Stimulated activated CD8-positive, alpha-beta memory T cell treated with anti-CD3 and anti-CD28 coated beads, Interleukin-4, amount 100 ng/mL, for 4 hours (primary cell): ENCODE measurements at places on chromosomes 6 and 20.

- no peak for DNase-seq
These were observed 773 bp upstream of the ZBP1 start for GRCh38 chr20:57620999-57621398.

- DNase-seq: no peak
These were observed 55.4 kb downstream of the CHMP4B start for GRCh38 chr20:33866398-33867100.

DNA sequence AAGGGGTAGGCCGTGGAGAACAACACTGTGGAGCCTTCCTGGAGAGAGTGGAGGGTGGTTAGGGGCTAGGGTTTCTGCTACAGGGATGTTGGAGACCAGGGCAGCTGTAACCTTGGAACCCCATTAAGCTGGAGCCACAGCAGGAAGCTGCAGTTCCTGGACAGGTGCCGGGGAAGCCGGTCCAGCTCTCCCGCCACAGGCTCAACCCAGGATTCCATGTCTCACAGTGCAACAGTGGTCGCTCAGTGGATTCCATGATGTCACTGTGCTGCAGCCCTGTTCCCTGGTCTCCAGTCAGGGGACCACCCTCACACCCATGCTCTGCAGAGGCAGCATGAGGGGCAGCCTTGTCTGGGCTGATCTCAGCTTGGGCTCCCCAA, 264.6 kb upstream of the CDYL start:
- DNase-seq: no peak

DNA sequence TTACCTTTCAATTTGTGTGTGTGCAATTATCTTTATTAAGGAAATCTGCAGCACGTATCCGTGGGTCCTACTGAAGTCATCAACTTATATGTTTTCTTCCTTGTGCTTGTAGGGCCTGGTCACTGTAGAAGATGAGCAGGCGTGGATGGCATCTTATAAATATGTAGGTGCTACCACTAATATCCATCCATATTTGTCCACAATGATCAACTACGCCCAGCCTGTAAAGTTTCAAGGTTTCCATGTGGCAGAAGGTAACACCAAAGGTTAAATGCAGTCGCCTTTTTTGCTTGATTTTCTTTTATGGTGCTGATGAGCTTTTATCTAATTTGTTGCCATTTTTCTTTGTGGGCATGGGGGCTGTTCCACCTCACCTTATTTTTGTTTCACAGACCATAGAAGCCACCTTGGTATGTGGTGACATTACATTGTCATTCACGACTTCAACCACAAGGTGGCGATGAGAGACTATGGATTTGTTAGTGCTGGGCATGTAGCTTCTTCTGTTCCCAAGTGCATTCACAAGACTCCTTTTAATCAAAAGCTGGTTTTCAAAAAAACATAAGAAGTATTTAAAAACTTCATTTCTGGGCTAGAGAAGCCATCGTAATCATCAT, 106.5 kb upstream of the LAMP5 start:
- peak; percentile 4 for DNase-seq

DNA sequence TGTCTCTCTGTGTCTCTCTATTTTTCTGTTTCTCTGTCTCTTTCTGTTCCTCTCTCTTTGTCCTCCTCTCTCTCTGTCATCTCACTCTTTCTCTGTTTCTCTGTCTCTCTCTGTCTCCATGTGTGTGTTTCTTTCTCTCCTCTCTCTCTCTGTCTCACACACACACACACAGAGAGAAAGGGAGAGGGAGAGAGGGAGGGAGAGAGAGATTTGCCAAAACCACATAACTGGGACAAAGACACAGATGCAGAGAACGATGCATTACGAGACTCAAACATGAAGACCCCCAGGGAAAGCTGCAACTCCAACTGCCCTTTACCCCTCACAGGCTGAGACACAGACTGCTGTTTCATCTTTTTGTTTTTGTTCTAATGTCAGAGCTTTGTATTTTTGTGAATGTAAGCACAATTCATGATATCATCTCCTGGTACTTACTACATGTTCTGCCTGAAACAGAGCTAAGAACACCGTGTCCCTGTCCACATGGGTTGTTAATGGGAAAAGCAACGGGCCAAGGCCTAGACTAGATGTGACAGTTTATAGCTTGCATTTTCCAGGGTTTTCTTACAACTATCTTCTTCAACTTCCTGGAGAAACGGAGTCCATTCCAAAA, 177.1 kb upstream of the ARID1B start:
- DNase-seq: no peak

GRCh38 chr6:36686668-36687513, 8.4 kb downstream of the CDKN1A start:
- DNase-seq: no peak

- DNase-seq: no peak
These were observed 25.6 kb downstream of the ECT2L start for GRCh38 chr6:138821519-138821918.

GRCh38 chr6:55713436-55713835, 134.4 kb upstream of the HMGCLL1 start:
- no peak for DNase-seq

DNA sequence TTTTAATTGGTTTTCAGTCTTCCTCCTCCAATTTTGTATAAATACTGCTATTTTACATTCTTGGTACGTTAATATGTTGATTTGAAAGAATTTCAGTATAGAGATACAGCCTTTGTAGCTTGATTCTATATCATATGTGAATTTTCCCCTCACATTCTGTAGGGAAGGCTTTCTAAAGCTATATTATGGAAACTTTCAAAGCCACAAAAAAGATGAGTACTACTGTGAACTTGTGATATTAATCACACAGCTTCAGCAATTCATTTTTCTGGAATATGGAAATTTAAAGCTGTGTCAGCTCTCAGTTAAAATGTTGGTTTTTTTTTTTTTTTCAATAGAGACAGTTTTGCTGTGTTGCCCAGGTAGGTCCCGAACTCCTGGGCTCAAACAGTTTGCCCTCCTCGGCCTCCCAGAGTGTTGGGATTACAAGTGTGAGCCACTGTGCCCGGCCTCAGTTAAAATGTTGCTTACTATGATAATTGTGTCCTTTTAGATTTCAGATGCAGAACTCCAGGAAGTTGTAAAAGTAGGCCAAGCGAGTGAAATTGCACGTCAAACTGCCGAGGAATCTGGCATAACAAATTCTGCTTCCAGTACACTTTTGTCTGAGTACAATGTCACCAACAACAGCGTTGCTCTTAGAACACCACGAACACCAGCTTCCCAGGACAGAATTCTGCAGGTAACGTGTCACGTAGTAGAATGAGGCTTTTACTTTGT, 20.6 kb downstream of the CDC5L start:
- DNase-seq: no peak

DNA sequence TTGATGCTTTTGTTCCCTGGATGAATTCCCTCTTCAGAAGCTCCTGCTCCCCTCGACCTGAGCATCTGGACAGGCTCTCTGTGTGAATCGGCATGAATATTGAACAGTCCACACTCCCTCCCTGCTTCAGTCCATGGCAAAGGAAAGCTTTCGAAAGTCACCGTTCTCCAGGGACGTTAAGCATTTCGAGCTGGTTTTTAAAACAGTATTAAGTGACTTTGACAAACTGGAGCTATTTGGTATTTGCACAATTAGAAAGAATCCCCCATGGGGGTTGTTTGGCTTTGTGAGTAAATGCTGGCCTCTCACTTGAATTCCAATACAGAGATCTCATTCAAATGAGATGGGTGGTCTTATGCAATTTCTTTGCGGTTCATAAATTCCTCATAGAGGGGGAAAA, 85.3 kb upstream of the TIAM2 start:
- DNase-seq: no peak

DNA sequence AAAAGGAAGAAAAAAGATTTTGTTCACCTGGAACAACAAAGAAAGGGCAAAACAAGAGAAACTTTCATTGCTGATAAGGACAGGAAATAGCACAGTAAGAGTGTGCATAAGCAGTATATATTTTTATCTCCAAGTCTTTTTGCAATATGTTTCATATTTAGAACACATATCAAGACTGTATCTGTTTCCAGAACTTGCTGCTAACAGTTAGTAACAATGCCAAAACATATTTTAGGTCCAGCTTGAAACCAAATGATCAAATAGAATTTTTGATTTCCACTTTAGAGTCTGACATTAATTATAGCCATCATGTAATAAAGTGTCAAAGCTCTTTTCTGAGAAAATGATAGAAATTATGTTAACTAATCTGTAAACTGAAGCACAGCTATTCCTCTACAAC, 143.5 kb upstream of the SUPT3H start:
- no peak for DNase-seq

DNA sequence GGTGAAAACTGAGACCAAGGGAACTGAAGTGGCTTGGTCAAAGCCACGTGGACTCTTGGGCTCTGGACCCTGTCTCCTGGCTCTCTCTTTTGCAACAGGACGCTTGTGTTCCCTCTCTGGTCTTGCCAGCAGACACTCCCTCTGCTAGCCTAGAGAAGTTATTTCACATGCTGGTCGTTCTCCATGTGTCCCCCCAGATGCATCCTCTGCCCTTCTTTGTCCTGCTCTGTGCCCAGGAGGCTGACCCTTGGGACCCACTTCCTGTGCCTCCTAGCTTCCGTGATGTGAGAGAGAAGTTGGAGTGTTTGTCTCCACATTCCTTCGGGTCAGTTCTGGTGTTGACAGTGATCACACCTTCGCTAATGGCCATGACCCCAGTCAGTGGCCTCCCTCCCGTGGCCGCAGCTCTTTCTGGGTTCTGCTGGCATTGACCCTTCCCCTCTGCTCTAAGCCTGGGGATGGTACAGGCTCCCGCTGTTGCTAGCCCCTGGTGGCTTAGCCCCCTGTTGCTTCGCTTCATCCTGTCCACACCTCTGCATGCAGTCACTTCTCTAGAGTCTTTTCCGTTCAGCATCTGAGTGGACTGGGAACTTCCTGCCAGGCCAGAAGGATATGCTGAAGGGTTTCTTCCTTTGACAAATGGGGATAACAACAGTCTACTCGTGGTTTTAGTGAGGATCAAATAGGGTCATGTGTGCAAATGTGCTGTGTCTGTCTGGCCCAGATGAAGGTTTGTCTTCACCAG, 70.1 kb upstream of the BMP2 start:
- no peak for DNase-seq

- no peak for DNase-seq
These were observed 588.4 kb downstream of the RFPL4B start for GRCh38 chr6:112935402-112936078.

DNA sequence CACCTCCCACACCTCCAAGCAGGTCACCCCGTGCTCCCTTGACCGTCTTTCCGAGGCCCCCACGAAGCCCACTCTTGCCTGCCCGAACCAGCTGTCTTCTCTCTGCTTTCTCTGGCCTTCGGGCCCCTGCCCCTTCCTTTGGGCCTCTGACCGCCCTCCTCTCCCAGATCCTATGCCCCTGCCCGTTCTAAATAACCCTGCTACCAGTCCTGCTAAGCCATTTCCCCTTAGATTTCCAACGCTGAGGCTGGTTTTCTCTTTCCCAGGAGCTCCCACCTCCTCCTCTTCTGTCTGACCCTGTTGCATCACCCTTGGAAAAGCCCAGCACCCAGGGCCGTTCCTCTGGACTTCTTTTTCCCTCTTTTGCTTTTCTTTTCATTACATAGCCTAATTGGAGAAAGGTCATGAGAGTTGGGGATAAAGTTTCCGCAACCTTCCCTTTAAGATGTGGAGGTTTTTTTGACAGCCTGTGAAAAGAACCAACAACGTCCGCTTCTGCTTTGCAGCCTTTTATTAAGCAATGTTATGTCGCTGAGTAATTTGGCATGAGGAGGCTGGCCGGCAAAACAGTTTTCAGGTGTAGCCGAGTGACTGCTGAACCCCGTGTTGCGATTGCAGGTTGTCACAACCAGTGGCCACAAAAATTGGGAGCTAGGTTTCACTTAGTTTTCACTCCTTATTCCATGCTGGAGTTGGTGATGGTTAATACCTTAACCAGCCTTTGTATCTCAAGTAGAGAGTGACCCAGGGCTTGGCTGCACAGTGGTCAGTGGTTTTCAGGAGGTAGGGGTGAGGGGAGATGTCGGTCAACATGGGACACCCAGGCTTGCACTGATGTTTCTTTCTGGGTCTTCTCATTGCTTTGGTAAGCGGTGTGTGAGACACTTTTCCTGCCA, 970 bp downstream of the BLTP3A start:
- DNase-seq: no peak

DNA sequence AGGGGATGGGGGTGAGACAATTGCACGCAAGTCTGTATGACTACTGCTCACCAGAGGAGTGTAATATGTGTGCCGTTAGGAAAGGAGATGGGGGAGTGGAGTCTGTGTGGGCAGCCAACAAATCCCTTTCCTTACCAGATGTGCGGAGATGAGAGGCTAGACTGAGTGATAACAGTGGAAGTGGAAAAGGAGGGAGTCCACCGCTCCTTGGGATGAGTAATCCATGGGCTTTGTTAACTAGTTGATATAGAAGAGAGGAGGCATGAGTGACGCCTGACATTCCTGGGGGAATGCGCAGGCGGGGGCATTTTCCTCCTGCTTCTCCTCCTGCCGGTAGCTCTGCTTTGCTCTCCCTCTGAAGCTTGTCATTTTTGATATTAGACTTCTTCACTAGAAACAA, 13.5 kb upstream of the SMIM26 start:
- DNase-seq: no peak

- no peak for DNase-seq
These were observed 923 bp upstream of the ILRUN start for GRCh38 chr6:34697544-34697836.

DNA sequence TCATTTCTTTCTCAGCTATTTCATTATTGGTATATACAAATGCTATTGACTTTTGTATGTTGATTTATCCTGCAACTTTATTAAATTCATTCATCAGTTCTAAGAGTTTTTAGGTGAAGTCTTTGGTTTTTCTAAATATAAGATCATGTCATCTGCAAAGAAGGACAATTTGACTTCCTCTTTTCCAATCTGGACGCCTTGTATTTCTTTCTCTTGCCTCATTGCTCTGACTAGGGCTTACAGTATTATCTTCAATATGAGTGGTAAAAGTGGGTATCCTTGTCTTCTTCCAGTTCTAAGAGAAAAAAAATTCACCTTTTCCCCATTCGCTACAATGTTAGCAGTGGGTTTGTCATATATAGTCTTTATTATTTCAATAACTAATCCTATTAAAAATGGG, 38.0 kb downstream of the KIF16B start:
- no peak for DNase-seq

DNA sequence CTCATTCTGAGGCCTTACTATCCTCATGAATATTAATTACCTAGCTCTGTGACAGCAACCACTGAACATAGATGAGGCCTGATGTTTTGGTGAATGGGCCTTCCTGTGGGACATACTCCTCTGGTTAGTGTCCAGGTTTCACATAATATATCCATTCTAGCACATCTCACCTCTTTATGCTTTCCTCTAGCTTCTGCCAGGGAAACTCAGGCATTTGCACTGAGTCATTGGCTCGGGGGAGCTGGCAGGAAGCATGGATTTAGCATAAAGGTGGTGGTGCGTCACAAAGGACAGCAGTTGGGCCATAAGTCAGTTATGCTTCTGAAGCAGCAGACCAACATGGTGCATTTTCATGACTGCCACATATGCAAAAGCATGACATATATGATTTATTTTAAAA, 37.5 kb upstream of the TMEM170B start:
- no peak for DNase-seq

GRCh38 chr20:25532015-25532751, 53.1 kb downstream of the NINL start:
- DNase-seq: no peak

- DNase-seq: no peak
These were observed 61.8 kb downstream of the TULP4 start for GRCh38 chr6:158374020-158374419.
